Left lung (tissue), 14 donors: ENCODE measurements at places on chromosomes 4 and X.

DNA sequence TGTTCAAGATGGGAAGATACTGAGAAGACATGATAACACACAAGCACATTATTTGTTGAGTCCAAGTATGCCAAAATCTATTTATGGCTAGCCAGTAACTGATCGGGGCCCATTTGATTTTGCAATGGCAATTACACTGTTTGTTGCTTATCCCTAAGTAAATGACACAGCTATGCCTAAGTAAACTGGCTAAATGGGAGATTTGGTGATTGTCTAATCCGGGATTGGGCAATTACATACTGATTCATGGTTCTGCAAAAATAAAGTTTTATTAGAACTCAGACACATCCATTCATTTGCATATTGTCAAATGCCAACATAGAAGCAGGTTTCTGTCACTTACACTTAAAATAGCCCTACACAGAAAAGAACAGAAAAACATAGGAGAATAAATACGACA lies 140.2 kb upstream of the TBL1X start:
- H3K36me3 ChIP-seq: no peaks in the 10 kb centered on the region
- H3K4me3 ChIP-seq: no peak overlapping the region
- DNase-seq: no peak

- no peaks in the 10 kb centered on the region for H3K27me3 ChIP-seq
- no peaks in the 10 kb centered on the region for H3K36me3 ChIP-seq
- no peak overlapping the region for H3K27ac ChIP-seq
- no peak overlapping the region for H3K4me3 ChIP-seq
Measured at GRCh38 chr4:80322716-80323115, 12.8 kb upstream of the CFAP299 start.

GRCh38 chr4:152454398-152455011 lies 81.4 kb downstream of the FBXW7 start:
- peak; percentile 31 for DNase-seq
- H3K4me1 ChIP-seq: no peaks in the 10 kb centered on the region
- H3K27me3 ChIP-seq: no peaks in the 10 kb centered on the region
- no peaks in the 10 kb centered on the region for H3K36me3 ChIP-seq

DNA sequence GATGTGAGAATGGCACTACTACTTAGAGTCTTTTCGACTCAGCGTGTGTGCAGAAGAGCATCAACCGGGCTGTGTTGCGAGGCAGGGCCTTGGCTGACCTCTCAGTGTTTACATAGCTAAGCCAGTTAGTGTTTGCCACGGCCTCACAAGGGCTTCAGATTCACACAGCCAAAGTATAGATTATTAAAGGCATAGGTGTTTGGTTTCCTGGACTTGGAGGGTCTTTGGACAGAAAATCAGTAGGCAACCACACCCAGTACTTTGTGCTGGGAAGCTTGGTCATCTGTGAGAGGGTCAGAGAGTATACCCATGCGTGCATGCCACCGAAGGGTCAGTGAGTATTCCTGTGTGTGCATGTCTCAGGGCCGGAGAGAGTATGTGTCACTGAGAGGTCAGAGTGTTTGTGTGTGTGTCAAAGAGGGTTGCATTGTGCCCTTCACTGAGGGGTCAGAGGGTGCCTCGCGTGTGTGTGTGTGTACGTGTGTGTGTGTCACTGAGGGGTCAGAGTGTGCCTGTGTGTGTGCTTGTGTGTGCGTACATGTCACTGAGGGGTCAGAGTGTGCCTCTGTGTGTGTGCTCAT lies 69.7 kb upstream of the MSANTD1 start:
- no peak for DNase-seq
- peaks cover 95% of the 10 kb centered on the region for H3K36me3 ChIP-seq
- no peaks in the 10 kb centered on the region for H3K4me1 ChIP-seq
- H3K27ac ChIP-seq: no peak overlapping the region
- no peak overlapping the region for H3K4me3 ChIP-seq
- no peaks in the 10 kb centered on the region for H3K27me3 ChIP-seq

GRCh38 chr4:5114950-5115349 lies 63.7 kb downstream of the STK32B start:
- H3K4me3 ChIP-seq: no peak overlapping the region
- no peaks in the 10 kb centered on the region for H3K27me3 ChIP-seq
- H3K4me1 ChIP-seq: no peaks in the 10 kb centered on the region

DNA sequence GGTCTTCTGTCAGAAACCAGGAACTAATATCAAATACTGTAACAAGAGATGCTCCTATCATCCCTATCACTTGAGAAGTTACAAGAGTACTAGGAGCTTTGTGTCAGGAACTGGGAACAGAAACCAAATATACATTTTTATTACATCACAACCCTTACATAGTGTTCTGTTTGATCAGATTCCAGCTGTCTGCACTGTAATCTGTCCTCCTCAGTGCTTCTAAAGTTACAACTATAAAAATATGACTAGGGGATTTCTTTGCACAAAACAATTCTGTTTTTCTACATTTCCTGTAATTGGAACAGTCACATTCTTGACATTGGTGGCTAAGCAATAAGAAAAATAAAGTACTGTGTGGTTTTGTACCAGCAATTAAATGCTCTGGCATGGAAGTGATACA lies 686.0 kb downstream of the PDHA2 start:
- DNase-seq: no peak
- H3K4me1 ChIP-seq: no peaks in the 10 kb centered on the region
- H3K4me3 ChIP-seq: no peak overlapping the region
- no peak overlapping the region for H3K27ac ChIP-seq
